ENCODE measurements at places on chromosomes 1 and 21. TPM values are rescaled to one million over a fixed set of nuclear protein-coding genes. Genes with fewer than 3 reads are reported as not detected.

Gene ARMH1
- not detected for total RNA-seq

Gene RNF2
- total RNA-seq = 14.7 TPM

Gene PTPN7
- total RNA-seq = not detected

Gene COL9A2
- 3.5 TPM for total RNA-seq

Gene ITGB2
- total RNA-seq = not detected

Gene AMY1C
- not detected for total RNA-seq

Gene VPS13D
- 27.8 TPM for total RNA-seq

Gene ZBTB8A
- 3.2 TPM for total RNA-seq

Gene CR1L
- not detected for total RNA-seq

Gene C1orf87
- not detected for total RNA-seq

Gene KRTAP19-6
- not detected for total RNA-seq

Gene ACTL8
- not detected for total RNA-seq

Gene BSND
- total RNA-seq = not detected

Gene EXTL2
- total RNA-seq = 42.0 TPM

Measured in myometrial cell (primary cell).